ENCODE measurements at places on chromosomes 11 and 22.

GRCh38 chr11:26764315-26764714 lies 42.5 kb upstream of the SLC5A12 start:
- no peak for DNase-seq

DNA sequence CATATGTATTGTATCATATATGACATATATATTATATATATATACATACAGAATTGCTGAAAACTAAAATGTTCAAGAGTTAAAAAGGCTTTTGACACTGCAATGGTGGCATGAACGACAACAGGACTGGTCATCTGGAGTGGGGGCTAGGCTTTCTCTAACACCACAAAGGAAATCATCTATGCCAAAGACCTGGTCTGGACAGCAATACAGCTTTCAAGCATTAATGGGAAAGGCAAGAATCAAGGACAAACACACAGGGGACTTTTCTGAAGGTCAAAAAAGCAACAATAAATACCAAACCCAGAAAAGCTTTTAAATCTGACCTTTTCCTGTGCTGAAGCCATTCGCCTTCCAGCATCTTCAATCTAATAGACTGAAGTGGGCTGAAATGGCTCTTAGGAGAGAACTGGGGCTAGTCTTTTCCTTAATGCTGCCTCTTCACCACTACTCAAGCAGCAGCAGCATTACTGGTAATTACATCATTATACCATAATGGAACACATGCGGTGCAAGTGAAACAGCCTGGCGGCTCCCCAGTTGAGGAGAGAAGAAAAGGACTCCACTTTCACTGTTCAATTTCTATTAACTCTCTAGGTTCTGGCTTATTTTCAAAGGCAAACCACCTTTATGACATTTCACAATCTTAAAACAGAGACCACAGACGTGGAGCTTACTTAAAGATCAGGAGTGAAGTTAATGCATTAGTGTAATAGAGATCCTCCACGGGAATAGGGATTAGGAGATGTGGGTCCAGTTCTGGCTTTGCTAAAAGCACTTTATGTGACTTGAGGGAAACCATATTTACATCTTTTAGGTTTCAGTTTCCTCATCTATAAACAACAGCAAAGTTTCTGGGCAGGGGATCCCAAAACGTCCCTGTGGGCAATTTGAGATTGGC lies 63.0 kb downstream of the GAB2 start:
- no peak for DNase-seq

DNA sequence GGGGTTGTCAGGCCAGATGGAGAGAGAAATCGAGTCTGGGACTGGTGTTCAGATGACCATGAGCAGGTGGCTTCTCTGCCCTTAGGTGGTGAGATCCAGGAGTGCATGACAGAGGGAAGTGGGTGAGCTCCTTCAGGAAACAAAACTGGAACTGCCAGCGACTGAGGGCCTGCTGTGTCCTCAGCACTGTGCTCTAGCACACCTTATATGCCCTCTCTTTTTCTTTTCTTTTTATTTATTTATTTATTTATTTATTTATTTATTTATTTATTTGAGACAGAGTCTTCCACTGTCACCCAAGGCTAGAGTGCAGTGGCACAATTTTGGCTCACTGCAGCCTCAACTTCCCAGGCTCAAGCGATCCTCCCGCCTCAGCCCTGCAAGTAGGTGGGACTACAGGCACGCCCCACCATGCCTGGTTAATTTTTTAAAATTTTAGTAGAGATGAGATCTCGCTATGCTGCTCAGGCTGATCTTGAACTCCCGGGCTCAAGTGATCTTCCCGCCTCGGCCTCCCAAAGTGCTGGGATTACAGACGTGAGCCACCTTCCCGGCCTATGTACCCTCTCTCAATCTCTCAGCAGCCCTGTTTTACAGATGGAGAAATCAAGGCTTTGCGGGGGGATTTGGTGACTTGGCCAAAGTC lies 14.8 kb upstream of the RASD2 start:
- no peak for DNase-seq

DNA sequence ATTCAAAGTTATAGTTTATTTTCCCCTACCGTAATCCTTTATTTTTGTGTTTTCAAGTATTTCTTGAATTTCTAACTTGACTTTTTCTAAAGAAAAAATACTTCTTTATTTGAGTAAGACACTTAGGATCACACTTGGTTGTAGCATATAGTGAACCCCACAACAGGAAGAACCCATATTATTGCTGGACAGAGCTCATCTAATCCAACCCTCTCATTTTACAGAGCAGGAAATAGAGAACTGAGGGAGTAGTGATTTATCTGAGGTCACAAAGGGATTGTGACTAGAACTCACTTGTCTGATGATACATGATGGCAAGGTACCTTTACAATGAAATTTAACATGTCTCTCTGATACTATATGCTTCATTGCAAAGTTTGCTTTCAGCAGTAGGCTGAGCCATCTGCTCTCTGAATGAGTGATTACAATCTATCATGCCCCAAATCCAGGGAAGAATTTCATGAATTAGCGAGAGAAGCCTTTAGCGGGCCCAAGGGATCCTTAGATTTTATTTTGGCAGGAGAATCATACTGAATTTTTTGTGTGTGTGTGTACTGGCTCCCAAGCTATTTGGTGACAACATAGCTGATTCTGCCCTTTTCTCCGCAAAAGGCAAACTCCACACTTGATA lies 9.8 kb downstream of the SLC17A6 start:
- no peak for DNase-seq

DNA sequence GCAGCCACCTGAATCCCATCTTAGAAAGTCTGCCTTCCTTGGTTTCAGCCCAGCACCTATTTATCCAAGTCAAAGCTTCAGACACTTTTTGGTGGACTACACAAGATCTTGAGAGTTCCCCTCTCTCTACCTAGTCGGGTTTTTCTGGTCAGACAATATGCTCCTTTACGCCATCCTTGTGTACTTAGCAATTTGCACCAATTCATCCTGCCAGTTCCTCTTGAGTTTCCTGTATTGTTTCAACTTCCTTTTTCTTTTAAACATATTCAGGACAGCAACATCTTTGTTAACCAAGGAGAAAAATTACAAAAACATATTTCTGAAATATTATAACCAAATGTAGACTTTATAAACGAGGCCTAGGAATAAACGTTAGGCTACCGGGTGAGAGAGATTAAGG lies 368.2 kb upstream of the CADM1 start:
- DNase-seq: no peak

GRCh38 chr22:19849835-19850762 lies 4.6 kb downstream of the GNB1L start:
- peak; percentile 31 for DNase-seq

DNA sequence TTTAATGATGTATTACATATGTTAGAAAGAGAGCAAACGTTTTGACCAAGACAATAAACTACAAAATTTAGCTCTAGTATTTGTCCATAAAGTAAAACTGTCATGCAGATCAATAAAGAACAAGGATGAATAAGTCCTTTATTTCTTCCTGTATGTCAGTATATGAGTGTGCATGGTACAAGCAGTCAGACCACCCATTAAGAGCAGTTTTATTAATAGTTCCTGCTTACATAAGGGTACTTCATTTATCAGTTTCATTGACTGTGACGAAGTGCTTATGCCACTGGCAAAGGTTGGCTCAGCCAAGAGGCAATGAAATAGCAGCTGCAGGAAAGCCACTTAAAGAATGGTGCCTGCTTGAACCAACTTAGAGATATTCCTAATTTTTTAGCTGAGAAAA lies 913.0 kb upstream of the CNTN5 start:
- DNase-seq: peak; percentile 6

DNA sequence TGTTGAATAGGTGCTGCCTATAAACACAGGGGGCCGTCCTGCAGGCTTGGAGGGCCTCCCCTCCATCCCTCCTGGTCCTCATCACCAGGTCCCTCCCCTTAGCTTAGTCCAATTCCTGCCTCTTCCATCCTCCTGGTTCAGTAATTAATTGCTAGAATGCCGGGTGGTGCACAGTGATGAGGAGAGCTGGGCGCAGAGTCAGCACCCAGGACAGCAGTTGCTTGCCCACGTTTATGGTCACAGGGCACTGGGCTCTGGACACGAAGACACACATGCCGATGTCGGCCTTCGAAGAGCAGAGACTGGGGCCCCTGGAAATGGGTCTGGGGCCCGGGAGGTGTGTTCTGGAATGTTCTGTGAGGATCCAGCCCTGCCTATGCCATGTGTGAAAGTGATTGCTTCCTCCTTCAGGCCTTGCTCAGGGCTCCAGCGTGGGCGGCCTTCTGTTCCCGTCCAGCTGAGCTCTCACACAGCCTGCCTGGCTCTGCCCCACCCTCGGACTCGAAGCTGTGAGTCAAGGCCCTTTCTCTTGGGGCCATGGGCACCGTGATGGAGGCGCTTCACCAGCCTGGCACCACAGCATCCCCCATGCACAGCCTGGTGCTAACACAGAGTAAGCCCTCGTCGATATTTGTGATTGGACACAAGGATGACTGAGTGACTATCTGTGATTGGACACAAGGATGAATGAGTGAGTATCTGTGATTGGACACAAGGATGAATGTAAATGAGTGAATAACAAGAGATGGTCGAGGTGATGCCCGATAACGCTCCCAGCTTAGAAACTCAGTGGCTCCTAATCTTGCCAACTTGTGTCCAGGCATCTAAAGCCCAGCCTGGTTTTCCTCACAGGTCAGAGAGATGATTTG lies 884.7 kb downstream of the BRD1 start:
- no peak for DNase-seq

DNA sequence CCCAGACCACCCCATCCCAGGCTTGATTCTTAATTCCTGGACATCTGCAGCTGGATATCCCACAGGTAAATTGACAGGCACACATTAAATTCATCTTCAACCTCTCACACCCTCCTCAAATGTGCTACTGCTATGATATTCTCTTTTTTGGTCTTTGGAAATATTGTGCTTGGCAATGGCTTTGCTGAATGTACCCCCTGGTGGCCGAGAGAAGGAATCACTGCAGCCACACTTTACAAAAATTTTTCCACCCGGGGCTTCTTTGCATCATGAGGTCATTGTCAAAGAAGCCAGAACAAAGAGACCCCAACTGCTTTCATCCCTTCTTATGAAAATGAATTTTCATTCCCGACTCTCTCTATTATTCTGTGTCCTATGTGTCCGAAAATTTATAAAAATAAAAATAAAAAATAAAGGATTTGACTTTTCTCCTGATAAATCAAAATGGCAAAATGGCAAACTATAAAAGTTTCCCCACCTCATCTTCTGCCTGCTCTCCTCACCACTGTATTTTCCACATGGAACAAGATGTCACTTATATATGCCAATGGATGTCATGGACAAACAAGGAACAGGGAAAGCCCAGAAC lies 15.0 kb upstream of the CYB5R2 start:
- no peak for DNase-seq

GRCh38 chr11:120871924-120872323 lies 152.0 kb upstream of the TBCEL start:
- DNase-seq: no peak

DNA sequence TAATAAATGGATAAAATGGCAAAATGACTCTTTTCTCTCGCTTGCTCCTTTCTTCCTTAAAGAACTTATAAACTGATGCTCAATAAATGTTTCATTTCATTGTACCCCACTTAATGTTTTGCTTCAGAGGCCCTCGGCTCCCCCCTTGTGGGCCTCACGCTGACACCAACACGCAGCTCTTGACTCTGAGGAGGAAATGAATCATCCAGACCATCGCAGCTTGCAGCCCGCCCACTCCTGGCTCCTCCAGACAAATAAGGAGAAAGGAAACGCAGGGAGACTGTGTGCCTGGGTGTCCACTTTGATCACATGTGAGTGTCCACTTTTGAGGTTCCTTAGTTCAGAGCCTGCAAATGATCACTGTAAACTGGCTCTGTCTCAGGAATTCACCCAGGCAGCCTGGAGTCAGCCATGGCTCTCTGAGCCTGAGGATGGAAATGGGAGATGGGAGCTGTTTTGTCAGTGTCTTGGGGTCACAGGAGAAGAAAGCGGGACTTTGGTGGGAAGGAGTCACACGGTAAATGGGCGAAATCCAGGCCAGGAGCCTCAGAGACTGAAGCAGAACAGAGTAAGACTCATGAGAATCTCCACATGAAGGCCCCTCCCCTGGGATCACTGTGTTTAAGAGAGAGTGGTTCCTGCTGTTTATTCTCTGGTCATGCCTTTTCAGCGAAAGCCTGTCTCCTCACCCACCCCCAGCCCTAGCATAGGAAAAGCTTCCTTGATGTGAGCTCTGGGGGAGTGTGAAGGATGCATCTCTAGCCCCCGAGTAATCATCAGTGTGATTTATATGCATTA lies 96.5 kb downstream of the CWC15 start:
- peak; percentile 77 for DNase-seq

- DNase-seq: no peak
Observed at GRCh38 chr11:116631201-116631600, 141.6 kb downstream of the BUD13 start.

- no peak for DNase-seq
Observed at GRCh38 chr11:29361369-29361768, 655.5 kb downstream of the KCNA4 start.

DNA sequence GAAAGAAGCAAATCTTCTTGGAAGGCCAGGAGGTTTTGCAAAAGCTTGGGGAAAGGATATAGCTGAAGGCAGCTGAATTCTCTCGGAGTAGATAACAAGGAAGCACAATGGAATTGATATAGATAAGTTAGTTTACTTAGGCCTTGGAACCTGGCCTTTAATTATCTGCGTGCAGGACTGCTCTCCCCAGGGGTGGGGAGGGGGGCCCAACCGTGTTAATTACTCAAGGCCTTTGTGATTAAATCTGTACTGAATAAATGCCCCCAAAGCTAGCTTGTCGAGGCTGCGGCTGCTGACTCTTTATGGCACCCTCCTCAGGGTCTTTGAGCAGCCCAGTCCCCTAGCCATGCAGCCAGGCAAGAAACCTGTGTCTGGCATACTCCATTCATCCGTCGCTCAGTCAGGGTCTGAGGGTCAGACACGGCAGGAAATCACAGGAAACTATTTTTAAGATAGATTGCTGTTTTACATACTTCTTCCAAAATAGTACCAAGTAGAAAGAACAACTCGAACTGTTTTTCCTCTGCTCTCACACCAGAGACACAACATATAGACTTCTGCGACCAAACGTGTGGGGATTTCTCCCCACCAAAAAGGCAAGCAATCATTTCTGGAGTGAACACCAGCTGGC lies 36.5 kb downstream of the MS4A2 start:
- no peak for DNase-seq

DNA sequence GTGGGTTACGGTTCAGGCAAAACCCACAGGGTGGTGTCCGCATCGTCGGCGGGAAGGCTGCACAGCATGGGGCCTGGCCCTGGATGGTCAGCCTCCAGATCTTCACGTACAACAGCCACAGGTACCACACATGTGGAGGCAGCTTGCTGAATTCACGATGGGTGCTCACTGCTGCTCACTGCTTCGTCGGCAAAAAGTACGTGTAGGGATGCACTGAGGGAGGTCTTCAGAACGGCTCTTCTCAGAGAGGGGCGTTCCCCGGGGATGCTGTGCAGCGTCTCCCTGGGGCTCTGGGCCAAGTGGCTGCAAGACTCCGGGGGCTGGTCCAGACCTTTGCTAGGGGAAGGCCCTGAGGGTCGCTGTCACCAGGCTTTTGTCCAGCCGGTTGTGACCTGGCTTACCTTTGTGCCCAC lies 1.3 kb downstream of the ACR start:
- DNase-seq: no peak

DNA sequence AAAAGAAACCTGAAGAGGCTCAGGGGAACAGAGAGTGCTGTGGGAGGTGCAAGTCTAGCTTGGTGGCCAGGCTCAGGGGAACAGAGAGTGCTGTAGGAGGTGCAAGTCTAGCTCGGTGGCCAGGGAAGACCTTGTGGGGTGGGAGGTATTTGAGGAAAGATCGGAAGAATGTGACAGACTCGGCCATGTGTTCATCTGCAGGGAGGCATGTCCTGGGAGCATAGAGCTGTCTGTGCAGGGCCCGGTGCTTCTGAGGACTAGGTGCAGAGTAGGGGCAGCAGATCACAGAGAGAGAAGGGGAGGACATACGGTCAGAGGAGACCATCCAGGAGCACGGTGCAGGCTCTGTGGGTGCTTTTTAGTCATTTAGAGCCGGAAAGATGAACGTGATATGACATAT lies 10.8 kb downstream of the IFITM10 start:
- DNase-seq: no peak
